Neural progenitor cell (in vitro differentiated cells): ENCODE measurements at places on chromosomes 6 and 20.

DNA sequence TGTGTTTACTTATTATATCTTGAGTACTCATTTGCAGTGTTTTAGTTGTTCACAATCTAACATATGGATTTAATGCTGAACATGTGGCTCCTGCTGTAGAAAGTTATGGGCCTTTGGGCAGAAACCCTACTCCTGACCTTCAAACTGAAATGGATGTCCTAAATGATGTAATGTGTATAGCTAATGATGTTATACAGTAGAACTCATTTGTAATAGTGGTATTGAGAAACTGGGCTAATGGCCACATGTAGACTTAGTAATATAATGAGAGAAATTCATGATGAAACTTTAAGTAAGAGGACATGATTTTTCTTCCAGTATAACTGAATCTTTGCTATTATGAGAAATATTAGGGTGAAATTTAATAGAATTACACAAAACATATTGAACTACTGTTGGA lies 121.3 kb upstream of the PTPRK start:
- DNase-seq = no peak

GRCh38 chr6:9623985-9624384 lies 790.9 kb downstream of the TFAP2A start:
- DNase-seq = no peak

GRCh38 chr6:37541346-37541745 lies 41.7 kb upstream of the CCDC167 start:
- no peak for DNase-seq

GRCh38 chr6:49430187-49430586 lies 32.9 kb downstream of the MMUT start:
- DNase-seq = no peak

DNA sequence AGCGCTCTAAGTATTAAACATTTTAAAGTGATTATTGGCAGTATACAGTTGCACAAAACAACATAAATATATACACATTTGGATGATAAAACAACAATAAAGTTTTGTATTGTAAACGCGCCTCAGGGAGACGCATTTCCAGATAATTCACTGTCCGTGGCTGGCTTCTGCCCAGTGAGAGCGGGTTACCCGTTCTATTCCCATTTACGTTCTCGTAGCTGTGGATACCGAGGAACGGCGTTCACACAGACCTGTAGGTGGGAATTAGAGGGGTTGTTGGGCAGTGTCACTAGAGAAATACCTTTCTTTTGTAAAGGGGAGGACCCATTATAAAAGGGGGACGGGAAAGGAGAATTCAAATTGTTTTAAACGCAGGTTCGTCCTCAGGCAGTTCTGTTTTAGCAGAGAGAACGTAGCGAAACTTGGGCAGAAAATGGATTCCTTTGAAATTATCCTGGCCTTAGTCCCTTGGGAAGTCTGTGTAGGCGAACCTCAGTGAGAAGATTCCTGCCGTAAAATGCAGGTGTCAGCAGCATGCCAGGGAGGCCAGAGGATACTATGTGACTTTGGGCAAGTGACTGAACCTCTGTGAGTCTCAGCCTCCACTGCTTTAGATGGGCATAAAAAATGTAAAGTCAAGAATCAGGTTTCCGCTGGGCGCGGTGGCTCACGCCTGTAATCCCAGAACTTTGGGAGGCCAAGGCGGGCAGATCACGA lies 756 bp downstream of the MTG2 start:
- DNase-seq = peak; percentile 28

GRCh38 chr6:128403618-128404444 lies 116.6 kb downstream of the PTPRK start:
- no peak for DNase-seq

DNA sequence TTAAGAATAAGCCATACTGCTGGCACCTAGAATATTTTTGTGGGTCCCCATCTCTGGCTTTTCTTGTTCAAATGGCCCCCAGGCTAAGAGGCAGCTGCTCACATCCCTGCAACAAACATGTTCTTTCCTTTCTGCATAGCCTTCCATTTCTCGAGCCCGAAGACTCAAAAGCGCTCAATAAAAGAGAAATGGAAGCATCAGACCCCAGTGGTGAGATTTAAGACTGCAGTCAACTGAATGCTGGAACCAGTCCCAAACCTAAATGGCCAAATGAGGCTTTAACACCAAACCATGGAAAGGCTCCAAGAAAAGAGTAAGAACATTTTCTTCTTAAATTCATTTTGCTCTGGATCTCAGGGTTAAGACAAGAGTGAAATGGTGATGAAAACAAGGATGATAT lies 122.1 kb upstream of the TRAF3IP2 start:
- no peak for DNase-seq

DNA sequence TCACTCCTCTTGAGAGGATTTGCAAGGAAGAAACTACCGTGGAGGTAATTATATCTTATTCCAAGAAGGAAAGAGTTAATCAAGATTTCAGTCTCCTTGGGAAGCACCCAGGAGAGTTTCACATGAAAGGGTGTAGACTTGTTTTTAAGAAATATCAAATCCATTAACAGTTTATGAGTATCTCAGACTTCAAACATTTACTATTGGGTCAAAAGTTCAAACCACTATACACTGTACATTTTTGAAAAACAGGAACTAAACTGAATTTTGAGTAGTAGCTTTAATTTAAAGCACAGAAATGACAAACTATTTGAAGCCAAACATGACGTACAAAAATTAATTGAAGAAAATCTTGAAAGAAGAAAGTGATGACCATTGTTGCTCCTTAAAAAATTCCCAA lies 164.0 kb downstream of the FOXC1 start:
- DNase-seq = no peak

DNA sequence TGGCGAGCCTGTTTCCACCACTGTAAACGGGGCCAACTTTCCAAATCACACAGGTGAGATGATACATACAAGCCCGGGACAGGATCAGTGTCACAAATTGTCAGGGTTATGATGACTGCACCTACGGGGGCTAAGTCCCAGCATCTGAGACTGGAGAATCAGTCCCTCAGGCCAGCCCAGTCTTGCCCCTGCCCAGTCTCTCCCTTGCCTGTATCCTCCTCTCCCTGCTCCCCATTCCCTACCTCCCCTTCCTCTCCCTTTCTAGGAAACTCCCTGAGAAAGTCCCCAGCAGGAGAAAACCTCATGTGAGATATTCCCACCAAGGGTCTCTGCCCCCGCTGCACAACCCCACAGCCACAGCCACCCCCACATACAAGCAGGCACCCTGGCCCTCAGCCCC lies 1.5 kb downstream of the FOXS1 start:
- DNase-seq = no peak

GRCh38 chr6:80636689-80637088 lies 530.2 kb downstream of the BCKDHB start:
- no peak for DNase-seq

GRCh38 chr6:107767637-107768036 lies 56.5 kb downstream of the SCML4 start:
- DNase-seq = peak; percentile 9

DNA sequence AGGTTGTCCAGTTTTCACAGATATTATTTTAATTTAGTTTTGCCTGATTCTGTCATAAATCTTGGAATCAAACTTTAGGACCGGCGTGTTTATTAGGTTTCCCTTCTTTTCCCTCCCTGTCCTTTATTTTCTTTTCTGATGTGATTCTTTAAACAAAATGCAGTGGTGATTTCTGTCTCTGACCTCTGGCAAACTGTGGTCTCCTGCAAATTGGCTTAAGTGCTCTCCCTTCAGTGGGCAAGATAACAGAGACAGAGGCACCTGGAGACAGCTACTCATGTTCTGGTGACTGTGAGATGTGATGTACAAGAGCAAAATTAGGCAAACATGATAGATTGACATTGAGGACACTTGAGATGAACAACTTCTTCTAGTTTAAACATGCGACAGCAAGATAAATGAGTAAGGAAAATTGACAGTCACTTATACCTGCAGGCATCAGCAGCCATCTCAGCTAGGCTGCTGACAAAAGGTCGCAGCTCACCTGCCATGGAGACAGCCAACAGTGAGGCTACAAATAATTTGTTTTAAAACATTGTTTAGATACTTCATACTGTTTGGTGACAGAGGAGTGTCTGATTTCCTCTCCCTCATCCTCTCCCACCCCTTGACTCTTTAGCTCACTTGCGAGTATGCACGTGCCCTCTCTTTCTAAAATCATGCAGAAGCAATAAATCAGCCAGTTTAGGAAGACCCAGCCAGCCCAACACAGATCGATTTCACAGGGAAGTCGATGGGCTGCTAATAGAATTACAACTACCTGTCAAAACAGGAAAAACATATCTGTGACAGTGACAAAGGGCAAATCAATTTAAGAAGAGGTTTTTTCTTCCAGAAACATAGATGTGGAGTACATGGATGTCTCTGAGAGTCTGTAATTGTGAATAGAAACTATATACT lies 63.4 kb upstream of the MAP3K7 start:
- DNase-seq = no peak

DNA sequence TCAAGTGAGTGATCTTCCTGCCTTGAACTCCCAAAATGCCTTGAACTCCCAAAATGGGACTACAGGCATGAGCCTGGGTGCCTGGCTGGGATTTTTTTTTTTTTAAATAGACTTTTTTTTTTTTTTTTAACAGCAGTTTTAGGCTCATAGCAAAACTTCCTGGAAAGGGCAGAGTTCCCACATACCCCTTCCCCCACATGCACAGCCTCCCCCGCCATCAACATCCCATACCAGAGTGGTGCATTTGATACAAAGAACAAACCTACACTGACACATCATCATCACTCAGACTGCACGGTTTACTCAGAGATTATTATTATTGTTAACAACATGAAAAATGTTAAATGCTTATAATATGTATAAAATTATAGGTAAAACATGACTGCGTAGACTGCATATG lies 26.0 kb downstream of the UQCC1 start:
- no peak for DNase-seq

DNA sequence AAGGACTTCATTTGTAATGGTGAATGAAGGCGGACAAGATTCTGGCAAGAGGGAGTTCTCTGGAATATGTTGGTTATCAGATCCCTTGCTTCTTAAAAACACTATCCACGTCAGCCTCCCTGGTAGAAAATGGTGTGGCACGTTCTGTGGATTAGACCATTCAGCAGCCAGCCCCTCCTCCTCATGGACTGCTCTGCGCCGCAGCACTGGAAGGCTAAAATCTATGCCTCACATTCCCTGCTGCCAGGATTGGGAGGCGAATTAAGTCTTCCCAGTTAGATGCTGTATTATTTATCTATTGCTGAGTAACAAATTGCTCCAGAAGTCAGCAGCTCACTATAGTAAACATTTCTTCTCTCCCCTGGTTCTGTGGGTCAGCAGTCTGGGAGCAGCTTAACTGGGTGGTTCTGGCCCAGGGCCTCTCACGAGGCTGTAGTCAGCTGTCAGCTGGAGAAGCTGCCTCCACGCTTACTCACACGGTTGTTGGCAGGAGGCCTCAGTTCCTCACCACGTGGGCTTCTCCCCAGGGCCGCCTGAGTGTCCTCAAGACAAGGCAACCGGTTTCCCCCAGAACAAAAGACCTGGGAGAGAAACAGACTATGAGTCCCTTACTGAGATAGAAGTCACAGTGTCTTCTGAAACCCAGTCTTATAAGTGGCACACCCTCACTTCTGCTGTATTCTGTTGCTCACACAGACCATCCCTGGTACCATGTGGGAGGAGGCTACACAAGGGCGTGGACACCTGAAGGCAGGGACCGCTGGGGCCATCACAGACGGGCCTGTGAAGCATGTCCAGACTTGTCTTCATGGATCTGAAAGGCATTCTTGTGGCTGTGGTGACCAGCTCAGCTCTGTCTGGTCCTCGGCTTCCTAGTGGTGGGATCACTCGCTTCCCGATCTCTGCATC lies 101.0 kb downstream of the NRN1 start:
- no peak for DNase-seq

- DNase-seq = no peak
Observed at GRCh38 chr20:9815632-9816031, 23.2 kb downstream of the PAK5 start.

DNA sequence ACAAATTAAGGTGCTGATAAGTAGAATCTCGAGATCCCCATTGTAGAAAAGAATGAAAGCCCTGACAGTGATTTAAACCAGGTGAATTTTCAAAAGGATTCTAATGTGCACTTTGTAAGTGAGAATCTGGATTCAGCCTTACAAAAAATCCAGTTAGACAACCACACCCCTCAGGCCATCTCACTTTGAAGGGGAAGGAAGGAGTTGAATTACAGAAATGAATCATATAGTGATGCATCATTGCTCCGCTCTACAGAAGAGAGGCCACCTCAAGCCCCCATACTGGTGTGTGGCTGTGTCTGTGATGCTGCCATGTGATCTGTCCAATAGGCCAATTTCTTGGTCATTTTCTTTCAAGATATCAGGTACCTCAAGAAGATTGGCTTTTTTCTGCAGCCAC lies 85.5 kb upstream of the NT5E start:
- DNase-seq = no peak
